ENCODE measurements at places on chromosomes 1 and 21. TPM values are rescaled to one million over a fixed set of nuclear protein-coding genes. Genes with fewer than 3 reads are reported as not detected.

DNA sequence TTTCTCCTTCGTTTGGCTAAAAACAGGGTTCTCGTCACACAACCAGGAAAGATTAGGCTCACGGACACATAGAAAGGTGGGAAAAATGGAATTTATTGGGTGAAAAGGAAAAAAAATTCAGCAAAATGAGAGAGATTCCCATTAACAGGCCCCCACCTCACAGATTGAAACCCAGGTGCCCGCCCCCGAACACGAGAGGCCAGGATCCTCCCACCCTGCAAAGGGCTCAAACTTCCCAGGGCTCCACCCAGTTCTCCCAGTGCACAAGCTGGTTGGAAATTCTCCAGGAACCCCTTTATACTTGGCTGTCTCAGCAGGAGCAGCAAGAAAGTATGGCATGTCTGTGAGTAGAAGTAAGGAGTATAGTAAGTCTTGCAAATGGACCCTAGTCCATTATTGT lies 499.7 kb downstream of the RWDD3 start:
- H3K4me3 ChIP-seq = no peak overlapping the region
- no peaks in the 10 kb centered on the region for H3K36me3 ChIP-seq
- no peak for DNase-seq
- no peaks in the 10 kb centered on the region for H3K4me1 ChIP-seq

DNA sequence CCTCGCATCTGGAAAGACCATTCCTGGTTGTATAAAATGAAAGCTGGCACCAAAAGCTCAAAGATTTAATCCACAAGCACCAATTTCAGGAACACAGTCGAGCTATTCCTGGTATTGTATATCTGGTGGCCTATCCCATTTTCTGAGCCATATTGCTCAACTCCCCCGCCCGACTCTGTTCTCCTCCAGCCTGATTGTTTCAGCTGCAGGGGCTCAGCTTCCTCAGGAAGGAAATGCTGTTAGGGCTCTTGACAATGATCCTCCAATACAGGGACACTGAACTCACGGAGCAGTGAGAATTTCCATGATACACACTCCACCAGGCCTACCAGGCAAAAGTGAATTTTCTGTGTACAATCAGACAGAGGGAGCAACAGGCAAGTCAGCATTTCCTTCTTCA lies 16.9 kb upstream of the TDRD10 start:
- no peak overlapping the region for H3K4me3 ChIP-seq
- peaks cover 8% of the 10 kb centered on the region for H3K36me3 ChIP-seq
- H3K27ac ChIP-seq = peak overlapping the region; percentile 85
- H3K27me3 ChIP-seq = no peaks in the 10 kb centered on the region
- peak; percentile 99 for DNase-seq

- H3K4me1 ChIP-seq = peaks cover 16% of the 10 kb centered on the region
- no peaks in the 10 kb centered on the region for H3K27me3 ChIP-seq
- no peak for DNase-seq
- H3K27ac ChIP-seq = no peak within 1 kb of the TSS
Observed at GRCh38 chr1:150981805-150982712, at the start of gene ANXA9. ANXA9 (plus strand) TSS chr1:150982292; CDS start chr1:150983106, 814 bp downstream.

DNA sequence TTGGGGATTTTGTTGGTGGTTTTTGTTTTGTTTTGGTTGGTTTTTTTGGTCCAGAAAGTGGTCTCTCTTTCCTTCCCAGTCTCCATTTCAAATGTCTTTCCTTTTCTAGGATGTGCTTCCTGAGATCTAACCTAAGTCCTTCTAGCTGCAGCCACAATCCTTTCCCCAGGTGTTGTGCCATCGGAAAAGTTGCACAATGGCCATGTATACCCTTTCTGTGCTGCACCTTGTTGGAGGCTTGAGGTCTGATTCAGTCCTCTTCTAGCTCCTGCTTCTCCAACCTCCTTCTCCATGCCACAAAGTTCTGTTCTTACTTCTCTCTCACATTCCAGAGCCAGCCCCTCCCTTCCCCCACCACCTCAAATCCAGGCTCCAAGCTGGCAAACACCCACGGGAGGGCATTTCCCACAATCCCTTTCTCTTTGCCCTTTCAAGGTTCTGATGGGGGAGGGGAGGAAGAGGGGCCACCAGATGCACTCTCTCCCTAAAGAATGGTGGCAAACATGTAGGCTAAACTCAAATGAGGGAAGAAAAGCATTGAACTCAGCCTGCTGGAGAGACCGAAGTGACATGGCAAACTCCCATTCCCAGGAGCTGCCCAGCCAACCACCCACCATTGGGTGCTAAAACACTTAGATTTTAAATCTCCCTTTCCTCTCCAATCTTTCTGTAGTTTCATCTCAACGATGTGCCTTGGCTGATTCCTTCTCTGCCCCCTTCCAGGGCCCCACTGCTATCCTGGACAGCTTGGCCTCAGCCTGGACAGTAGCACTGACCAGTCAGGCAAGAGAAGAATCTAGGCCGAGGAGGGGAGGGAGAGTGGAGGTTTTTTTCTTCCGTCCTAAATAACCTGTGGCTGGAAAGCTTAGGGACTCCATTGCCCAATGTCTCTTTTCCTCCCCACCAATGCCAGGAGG lies 2.9 kb downstream of the KCNJ10 start:
- no peak overlapping the region for H3K27ac ChIP-seq
- H3K4me1 ChIP-seq = peaks cover 7% of the 10 kb centered on the region
- peaks cover 25% of the 10 kb centered on the region for H3K27me3 ChIP-seq
- no peak for DNase-seq

DNA sequence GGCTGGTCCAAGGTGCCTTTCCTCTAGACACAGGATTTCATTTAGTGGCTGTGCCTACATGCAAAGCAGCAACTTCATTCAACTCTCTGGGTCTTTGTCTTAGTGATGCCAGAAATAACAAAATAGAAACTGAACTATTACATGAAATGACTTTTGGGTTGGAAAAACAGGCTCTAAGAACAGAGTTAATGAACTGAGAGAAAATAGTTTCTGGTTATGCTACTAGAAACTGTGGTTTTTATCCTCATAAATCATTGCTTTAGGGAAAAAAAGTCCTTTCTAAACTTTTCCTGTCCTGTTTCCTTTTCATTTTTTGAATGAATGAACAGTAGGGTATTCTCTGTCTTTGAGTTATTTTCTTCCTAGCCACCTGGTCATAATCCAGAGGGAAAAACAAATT lies 424.0 kb downstream of the KIF26B start:
- no peaks in the 10 kb centered on the region for H3K36me3 ChIP-seq
- no peak overlapping the region for H3K27ac ChIP-seq
- H3K27me3 ChIP-seq = no peaks in the 10 kb centered on the region
- no peak for DNase-seq

DNA sequence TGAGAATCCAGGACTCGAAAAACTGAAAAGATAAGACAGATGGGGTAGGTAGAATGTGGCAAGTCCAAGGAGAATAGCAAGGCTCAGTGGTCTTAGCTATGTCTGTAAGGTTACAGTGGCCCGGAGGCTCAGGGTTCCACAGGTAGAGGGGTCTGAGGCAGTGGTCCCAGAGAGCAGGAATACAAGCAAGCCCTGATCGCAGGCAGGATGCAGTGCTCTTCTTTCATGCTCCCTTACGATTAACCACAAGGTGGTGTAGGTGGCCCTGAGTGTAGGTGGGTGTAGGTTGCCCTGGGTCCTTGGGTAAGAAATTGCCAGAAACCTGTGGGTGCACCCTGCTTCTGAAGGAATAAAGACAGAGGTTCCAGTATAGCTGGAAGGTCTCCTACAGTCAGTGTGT lies 99.1 kb upstream of the RAB3GAP2 start:
- no peaks in the 10 kb centered on the region for H3K36me3 ChIP-seq
- H3K4me3 ChIP-seq = no peak overlapping the region
- no peaks in the 10 kb centered on the region for H3K4me1 ChIP-seq
- H3K27me3 ChIP-seq = no peaks in the 10 kb centered on the region
- H3K27ac ChIP-seq = no peak overlapping the region
- DNase-seq = no peak

- no peaks in the 10 kb centered on the region for H3K27me3 ChIP-seq
- no peak overlapping the region for H3K27ac ChIP-seq
Observed at GRCh38 chr1:74502858-74503257, 9.6 kb downstream of the LRRC53 start.

- no peak overlapping the region for H3K4me3 ChIP-seq
- no peaks in the 10 kb centered on the region for H3K27me3 ChIP-seq
- DNase-seq = no peak
- no peak overlapping the region for H3K27ac ChIP-seq
- H3K36me3 ChIP-seq = no peaks in the 10 kb centered on the region
- no peaks in the 10 kb centered on the region for H3K4me1 ChIP-seq
Observed at GRCh38 chr1:212977781-212978645, 27.7 kb downstream of the VASH2 start.

- no peak overlapping the region for H3K27ac ChIP-seq
- H3K4me1 ChIP-seq = no peaks in the 10 kb centered on the region
- no peaks in the 10 kb centered on the region for H3K27me3 ChIP-seq
- no peaks in the 10 kb centered on the region for H3K36me3 ChIP-seq
- peak; percentile 69 for DNase-seq
Observed at GRCh38 chr1:205248793-205249601, 21.3 kb downstream of the TMCC2 start.

GRCh38 chr21:36125512-36126207 lies 9.2 kb upstream of the CBR3 start:
- H3K27ac ChIP-seq = no peak overlapping the region
- no peak overlapping the region for H3K4me3 ChIP-seq
- no peaks in the 10 kb centered on the region for H3K36me3 ChIP-seq
- DNase-seq = peak; percentile 58
- H3K4me1 ChIP-seq = no peaks in the 10 kb centered on the region

- no peak for DNase-seq
- no peaks in the 10 kb centered on the region for H3K36me3 ChIP-seq
- H3K27me3 ChIP-seq = no peaks in the 10 kb centered on the region
- H3K4me1 ChIP-seq = no peaks in the 10 kb centered on the region
Observed at GRCh38 chr1:169307176-169307575, 60.4 kb downstream of the NME7 start.

DNA sequence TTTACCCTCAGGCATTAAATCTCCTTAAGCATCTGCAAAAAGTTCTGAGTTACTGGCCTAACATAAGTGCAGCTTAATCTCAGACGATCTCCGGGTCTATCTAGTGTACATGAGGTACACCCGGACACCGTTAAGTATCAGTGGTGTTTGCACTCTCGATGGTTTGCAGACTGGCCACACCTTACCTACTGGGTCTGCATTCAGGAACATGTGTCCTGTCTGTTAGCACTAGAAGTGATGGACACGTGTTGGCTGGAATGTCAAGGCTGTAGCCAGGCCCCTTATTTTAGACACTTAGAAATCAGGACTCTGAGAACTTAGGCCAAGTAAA lies 783 bp upstream of the AGL start:
- H3K4me1 ChIP-seq = peaks cover 7% of the 10 kb centered on the region
- H3K36me3 ChIP-seq = no peaks in the 10 kb centered on the region
- H3K27ac ChIP-seq = no peak overlapping the region
- no peaks in the 10 kb centered on the region for H3K27me3 ChIP-seq
- no peak for DNase-seq

RGS4 gene
- 59.3 TPM for total RNA-seq

C4BPA gene
- not detected for total RNA-seq

CGN gene
- 0.73 TPM for total RNA-seq

CAPN8 gene
- total RNA-seq = not detected

BMP8B gene
- total RNA-seq = not detected

HECTD3 gene
- 80.0 TPM for total RNA-seq

CD160 gene
- not detected for total RNA-seq

PYGO2 gene
- total RNA-seq = 21.9 TPM
